T-helper 9 cell (primary cell): ENCODE measurements at places on chromosomes 16 and 17.

DNA sequence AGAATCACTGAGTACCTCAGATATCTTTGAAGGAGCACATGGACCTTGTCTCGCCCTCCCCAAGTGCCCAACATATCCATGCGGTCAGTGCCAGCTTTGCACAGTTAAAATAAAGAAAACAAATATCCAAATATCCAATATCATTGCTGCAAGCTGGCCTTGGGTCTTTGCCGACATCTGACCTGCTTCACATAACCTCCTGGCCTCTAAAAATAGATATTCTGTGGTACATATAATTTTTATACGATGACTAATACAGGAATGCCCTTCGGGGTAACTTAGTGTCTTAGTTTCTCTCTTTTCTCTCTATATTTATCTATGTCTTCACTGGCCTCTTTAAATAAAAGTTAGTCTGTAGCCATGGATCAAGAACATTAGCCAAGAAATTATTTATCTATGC is 67.8 kb downstream of the MAF start:
- no peak for DNase-seq

GRCh38 chr17:77282524-77283515 is 142.1 kb downstream of the SEC14L1 start:
- DNase-seq = no peak

GRCh38 chr16:1993731-1994131 is 4.0 kb downstream of the SYNGR3 start:
- DNase-seq = no peak

- DNase-seq = no peak
Observed at GRCh38 chr17:67281743-67282142, 36.7 kb upstream of the HELZ start.
